ENCODE measurements at places on chromosomes 11 and 22.

GRCh38 chr11:62253999-62254542 lies 12.0 kb downstream of the SCGB1D2 start:
- no peak for DNase-seq

GRCh38 chr11:116309446-116309845 lies 463.3 kb downstream of the BUD13 start:
- no peak for DNase-seq

GRCh38 chr11:14513800-14514199 lies 6.4 kb downstream of the PSMA1 start:
- no peak for DNase-seq

DNA sequence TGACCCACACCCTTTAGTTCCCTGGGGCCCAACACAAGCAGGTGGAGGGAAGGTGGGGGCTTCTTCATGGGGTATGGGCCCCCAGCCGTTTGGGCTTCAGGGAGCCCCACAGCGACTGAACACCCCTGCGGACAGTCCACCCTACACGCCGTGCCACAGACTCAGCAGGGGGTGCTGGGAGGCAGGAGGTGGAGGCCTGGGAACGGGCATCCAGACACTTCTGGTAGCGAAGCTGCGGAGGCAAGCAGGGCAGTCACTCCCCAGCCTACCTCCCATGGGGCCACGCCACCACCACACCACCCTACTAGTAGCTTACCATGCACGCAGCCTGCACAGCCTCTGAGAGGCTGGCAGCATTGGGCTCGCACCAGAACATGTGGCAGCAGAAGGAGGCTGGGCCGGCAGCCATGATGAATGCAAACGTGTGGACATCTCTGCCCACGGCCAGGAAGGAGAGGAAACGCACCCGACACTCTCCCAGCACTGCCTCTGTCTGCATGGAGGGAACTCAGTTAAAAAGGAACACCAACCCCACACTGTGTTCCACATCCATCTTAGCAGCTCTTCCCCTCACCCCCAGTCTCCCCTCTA lies 5.3 kb downstream of the SMPD1 start:
- no peak for DNase-seq

GRCh38 chr11:32575070-32575469 lies 8.6 kb upstream of the EIF3M start:
- DNase-seq, result no peak

DNA sequence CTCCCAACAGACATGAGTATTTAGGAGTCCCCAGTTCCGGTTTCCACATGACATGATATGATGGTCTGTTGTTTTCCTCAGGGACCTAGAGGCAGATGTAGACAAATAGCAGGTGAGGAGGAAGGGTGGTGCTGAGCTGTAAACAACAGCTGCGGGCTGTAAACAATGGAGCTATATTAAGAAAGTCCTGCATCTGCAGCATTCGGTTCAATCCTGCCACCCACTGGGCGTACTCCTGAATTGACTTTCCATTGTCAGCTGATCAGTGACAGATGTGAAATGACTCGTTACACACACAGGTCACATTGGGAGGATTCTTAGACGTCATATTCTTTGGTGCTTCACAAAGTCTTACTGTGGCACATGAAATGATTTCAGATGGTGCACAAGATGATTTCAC lies 26.8 kb upstream of the RAG1 start:
- DNase-seq, result peak; percentile 14
